GM19239 (cell line): ENCODE measurements at places on chromosomes 5 and 9.

DNA sequence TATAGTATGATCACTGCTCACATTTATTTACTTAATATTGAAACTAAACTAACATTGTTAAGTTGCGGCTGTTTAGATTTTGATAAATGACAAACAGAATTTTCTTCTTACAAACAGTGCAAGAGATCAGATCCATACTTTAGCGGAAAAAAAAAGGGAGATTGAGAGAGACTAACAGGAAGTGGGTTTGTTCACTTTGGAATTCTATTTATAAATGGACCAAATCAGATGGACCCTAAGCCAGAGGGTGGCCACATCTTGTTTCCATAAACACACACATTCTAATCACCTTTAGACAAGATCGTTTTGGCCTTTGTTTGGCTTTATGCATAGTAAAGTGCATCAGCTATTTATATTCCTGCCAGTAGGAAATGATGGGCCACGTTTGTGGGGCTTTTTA lies 381.4 kb upstream of the CD180 start:
- no peak for DNase-seq

DNA sequence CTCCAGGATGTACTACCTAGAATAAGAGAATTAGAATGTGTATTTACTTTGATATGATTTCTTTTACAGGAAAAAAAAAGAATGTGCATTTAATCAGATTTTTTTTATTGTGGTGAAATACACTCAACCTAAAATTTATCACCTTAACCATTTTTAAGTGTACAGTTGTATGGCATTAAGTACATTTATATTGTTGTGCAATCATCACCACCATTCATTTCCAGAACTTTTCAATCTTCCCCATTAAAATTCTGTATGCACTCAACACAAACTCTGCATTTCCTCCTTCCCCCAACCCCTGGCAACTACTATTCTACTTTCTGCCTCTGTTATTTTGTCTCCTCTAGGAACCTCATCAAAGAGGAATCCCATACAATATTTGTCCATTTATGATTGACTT lies 66.0 kb upstream of the APC start:
- DNase-seq = no peak

- DNase-seq = no peak
These were observed 62.2 kb downstream of the CFAP77 start for GRCh38 chr9:132472199-132472598.

DNA sequence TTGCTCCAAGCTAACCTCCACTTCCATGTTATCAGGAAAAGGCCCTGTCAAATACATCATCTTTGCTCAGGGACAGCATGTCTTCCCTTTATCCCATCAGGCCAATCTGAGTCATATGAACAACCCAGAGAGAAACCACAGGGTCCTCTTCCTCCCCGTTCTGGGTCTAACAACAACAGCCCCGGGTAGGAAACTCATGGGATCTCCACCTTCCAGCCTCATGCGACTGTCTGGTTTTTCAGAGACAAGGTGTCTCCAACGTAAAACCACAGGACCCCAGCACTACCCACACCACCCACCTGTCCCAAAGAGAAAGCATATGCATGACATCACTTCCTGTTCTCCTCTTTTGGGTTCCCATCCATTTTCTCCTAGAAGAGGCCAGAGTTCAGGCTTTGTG lies 217.9 kb downstream of the ENC1 start:
- DNase-seq = no peak

- DNase-seq = no peak
These were observed 38.6 kb downstream of the SH3RF2 start for GRCh38 chr5:145975001-145975360.
